ENCODE measurements at places on chromosomes 5 and 9. TPM values are rescaled to one million over a fixed set of nuclear protein-coding genes. Genes with fewer than 3 reads are reported as not detected.

DNA sequence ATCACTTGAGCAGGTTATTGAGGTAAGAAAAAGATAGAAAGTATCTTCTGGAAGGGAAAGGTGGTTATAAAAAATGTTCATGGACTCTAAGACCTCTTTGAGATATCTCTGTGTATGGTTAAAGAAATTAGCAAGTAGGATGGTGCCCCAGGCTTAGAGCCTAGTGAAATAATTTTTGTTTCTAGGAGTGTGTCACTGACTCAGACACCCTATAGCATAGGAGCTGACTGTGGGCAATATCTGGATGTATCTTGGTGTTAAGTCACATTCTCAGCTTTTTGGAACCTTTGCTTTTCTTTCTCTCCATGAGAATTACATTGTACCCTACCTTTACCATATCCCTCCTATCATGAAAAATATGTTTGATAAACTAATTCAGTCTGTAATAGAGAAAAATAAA is 12.0 kb downstream of the MACIR start:
- H3K4me3 ChIP-seq: no peak overlapping the region
- no peak for DNase-seq
- H3K27me3 ChIP-seq: no peaks in the 10 kb centered on the region
- no peak overlapping the region for H3K27ac ChIP-seq
- no peaks in the 10 kb centered on the region for H3K36me3 ChIP-seq
- H3K4me1 ChIP-seq: no peaks in the 10 kb centered on the region

The SPINK6 gene
- not detected for total RNA-seq

GRCh38 chr9:112544477-112544876 is 57.9 kb downstream of the KIAA1958 start:
- H3K27ac ChIP-seq: no peak overlapping the region
- H3K4me1 ChIP-seq: no peaks in the 10 kb centered on the region
- no peak for DNase-seq

DNA sequence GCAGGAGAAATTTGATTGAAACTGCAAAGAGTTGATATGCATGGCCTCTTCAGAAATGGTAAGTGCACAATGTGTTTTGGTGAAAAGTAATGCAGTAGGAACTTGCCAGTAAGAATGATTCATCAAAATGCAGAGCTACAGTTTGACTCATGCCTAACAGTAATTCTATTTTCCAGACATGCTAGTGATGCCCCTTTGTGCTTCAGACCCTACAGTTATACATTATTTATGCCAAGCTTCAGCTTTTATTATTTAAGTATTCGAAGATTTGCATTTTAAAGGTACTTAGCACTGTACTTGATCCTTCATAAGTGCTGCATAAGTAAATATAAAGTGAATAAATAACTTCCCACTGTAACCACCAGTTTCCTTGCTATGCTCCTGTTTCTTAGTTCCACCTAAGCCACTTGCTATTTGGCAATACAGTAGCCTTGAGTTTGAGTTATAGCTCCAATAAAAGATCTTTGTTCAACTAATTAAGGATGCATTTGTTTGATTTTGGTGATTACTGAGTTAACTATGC is 3.6 kb upstream of the SPATA31E1 start:
- no peak overlapping the region for H3K4me3 ChIP-seq
- H3K27ac ChIP-seq: no peak overlapping the region
- no peak for DNase-seq
- H3K36me3 ChIP-seq: no peaks in the 10 kb centered on the region
- no peaks in the 10 kb centered on the region for H3K27me3 ChIP-seq

DNA sequence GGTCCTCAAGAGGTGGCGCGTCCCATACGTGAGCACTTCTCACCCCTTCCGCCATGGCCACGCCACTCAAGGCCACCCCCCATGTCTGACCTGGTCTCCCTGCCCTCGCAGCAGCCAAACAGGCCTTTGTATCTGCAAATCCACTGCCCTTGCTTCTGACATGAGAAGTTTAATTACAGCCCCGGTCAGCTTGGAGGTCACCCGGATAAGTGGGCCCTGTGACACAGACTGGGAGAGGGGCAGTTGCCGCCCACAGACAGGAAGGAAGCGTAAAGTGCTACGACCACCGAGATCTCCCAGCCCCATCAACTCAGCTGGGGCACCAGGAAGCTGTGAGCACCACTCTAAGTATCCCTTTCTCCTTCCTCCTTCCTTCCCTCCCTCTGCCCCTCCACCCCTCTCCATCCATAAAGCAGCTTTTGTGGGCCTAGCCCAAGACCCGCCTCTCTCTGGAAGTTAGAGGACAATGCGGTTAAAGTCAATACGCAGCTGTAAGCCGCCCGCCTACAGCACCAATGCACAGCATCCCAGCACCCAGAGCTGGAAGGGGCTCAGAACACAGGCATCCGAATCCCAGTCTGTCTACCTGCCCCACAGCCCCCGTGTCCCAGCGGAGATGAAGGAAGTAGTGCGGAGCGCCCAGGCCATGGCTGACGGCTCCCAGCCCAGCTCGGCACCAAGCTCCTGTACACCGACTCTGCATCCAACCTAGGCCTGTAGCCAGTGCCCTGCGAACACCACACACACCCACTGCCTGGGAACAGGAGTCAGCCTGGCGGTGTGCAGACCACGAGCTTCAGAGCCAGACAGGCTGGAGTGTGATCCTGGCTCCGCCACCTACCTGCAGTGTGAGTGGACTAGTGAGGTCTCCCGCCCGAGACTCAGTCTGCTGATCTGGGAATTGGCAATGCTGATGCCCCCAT is 44.8 kb upstream of the RNF130 start:
- H3K4me3 ChIP-seq: no peak overlapping the region
- H3K4me1 ChIP-seq: no peaks in the 10 kb centered on the region
- H3K27me3 ChIP-seq: no peaks in the 10 kb centered on the region

The WDR31 gene
- 1.3 TPM for total RNA-seq

Measured in right lobe of liver (tissue), 6 donors.